H1 (cell line): ENCODE measurements at places on chromosomes 4 and X. TPM values are rescaled to one million over a fixed set of nuclear protein-coding genes. Genes with fewer than 3 reads are reported as not detected.

Gene UGT8
- total RNA-seq: 24.0 and 26.9 TPM in 2 replicates

Gene UGT2B10
- total RNA-seq: not detected in 2 replicates

Gene VCX3B
- not detected in 2 replicates for total RNA-seq

Gene WNK3
- 37.1 and 37.5 TPM in 2 replicates for total RNA-seq

Gene ZBTB49
- total RNA-seq: 6.8 and 8.6 TPM in 2 replicates

Gene LRAT
- 10.3 and 10.6 TPM in 2 replicates for total RNA-seq

Gene CASP3
- total RNA-seq: 81.1 and 82.5 TPM in 2 replicates

Gene IRS4
- 13.4 and 14.1 TPM in 2 replicates for total RNA-seq

Gene RBM47
- total RNA-seq: 73.1 and 78.9 TPM in 2 replicates

Gene DUSP21
- total RNA-seq: not detected in 2 replicates

Gene WAS
- total RNA-seq: 0.63 and 0.80 TPM in 2 replicates

Gene NMU
- total RNA-seq: 30.5 and 31.8 TPM in 2 replicates
